ENCODE measurements at places on chromosomes 11 and 22. TPM values are rescaled to one million over a fixed set of nuclear protein-coding genes. Genes with fewer than 3 reads are reported as not detected.

GRCh38 chr11:105164208-105164607, 24.6 kb upstream of the CARD18 start:
- DNase-seq, result no peak

DNA sequence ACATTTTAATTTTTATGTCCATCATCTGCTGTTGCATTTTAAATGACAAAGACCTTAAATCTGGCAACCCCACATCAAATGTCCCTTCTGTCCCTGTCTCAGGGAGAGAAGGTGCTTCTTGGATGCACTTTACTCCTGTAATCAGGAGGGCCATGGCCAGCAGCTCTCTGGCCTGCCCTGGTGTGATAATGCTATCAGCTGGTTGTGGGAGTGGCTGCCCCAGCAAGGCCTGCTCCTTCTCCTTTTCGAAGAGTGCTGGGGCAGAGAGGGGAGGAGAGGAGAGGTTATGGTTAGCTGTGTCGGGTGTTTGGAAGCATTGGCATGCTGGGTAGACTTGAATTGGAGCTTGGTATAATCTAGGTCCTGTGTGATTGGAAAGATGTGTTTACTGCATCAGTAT, 12.8 kb downstream of the TNRC6B start:
- DNase-seq, result no peak

Gene RFPL3
- not detected for total RNA-seq

DNA sequence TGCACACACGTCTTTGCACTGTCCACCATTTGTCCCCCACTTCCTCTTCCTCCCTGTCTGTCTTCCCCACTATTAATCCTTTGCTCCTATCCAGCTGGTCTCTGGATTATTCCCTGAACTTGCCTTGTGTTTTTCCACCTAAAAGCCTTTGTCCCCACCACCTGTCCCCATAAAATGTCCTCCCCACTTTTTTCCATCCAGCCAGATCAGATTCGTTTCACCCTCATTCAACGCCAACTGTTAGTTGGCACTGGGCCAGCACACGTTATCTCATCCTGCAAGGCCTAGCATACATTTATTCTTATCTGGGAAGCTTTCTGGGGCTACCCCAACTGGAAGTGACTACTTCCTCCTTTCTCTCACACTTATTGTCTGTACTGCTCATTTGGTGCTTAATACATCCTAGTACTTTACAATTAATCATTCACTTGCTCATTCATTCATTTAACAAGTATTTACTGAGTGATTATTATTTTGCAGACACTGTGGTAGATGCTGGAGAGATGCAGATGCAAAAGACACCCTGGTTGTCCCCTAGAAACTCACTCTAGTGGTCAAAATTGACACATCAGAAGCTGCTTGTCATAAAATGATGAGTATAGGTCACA, 96.2 kb downstream of the RASSF10 start:
- no peak for DNase-seq

Gene CABP4
- total RNA-seq, result not detected

Gene SCGB1A1
- total RNA-seq, result not detected
